ENCODE measurements at places on chromosomes 7 and 10. TPM values are rescaled to one million over a fixed set of nuclear protein-coding genes. Genes with fewer than 3 reads are reported as not detected.

DNA sequence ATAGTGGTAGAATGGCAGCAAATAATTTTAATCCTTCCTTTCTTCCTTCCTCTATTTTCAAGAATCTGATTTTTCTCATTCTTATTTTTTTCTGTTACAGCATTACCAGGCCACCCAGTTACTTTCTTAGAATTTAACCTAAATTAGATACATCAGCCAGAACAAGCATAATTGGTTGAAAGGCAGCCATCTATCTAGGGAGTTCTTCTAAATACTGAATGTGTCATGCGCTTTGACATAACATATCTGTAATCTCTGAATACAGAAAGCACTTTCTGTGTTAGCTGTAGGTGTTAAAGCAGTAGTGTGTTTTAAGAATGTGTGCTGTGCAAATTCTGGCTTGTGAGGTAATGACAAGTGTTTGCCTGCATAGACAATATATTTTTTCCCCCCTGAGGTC lies 97.3 kb downstream of the BTRC start:
- DNase-seq, result no peak

GRCh38 chr10:88652616-88653015 lies 11.6 kb upstream of the LIPF start:
- peak; percentile 10 for DNase-seq

- peak; percentile 93 for DNase-seq
Observed at GRCh38 chr10:3825244-3825643, 40.2 kb upstream of the KLF6 start.

DNA sequence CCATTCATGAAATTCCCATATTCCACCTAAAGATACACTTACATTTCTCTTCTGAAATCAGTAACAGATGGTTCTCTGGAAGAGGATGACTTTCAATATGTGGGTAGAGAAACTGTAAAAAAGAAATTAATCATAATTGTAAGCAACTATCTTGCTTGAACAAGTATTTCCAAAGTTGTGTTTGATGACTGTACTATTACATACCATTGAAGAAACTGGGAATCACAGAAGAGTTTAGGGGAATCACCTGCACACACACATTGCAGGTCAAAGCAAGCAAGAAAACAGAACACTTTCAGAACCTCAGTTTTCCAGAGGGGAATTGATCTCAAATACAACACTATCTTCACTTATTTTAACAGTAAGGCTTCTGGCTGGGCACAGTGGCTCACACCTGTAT lies 33.6 kb downstream of the GSAP start:
- no peak for DNase-seq

GRCh38 chr10:11854301-11854700 lies 31.1 kb downstream of the PROSER2 start:
- DNase-seq, result no peak

DNA sequence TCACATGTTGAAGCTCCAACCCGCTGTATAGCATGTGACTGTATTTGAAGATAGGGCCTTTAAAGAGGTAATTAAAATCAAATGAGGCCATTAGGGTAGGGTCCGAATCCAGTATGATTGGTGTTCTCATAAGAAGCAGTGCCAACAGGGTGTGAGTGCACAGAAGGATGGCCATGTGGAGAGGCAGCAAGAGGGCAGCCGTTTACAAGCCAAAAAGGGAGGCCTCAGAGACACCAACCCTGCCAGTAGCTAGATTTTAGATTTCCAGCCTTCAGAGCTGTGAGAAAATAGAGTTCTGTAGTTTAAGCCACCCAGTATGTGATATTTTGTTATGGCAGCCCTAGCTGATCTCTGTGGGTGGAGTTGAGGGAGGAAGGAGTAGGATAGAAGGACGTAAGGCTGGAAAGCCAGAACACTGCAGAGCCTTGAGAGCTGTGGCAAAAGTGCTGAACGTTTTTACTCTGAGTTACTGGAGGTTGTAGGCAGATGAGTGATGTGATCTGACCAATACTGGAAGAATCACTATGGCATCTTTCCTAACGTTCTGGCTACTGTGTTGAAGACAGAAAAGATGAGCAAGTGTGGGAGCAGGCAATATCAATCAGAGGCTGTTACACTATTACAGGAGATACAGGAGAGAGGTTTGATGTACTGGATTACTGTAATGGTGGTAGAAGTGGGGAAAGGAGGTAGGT lies 334.9 kb downstream of the ELMO1 start:
- DNase-seq, result peak; percentile 18

DNA sequence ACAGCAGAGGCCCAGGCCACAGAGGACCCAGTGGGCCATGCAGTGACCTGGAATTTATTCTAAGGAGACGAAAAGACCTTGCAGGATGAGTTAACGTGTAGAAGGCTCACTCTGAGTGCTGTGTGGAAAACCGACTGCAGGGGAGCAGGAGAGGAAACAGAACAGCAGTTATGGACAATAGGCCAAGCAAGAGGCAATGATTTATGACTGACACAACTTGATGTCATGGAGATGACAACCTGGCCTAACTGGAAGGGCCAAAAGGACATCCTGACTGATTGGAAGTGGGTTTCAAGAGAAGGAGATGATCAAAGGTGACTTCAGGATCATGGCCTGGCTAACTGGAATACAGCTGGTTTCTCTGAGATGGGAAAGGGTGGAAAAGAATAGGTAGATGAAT lies 70.2 kb upstream of the RAPGEF5 start:
- no peak for DNase-seq

DNA sequence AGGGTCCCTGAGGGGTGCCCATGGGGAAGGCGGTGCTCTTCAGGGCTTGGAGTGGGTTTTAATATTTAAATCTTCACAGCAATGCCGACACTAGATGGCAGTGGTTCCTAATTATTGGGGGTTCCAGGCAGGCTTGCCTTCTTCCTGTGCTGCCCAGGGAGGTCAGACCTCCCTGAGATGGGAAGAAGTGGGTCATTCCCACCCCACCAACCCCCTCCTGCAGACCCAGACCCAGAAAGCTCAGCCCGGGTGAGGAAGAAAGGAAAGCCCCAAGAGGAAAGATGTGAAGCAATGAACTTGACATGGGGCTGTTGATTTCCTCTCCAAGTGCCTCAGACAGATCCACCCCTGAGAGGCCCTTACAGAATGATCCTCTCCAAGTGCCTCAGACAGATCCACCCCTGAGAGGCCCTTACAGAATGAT lies 85.1 kb upstream of the LANCL2 start:
- peak; percentile 83 for DNase-seq

- no peak for DNase-seq
Observed at GRCh38 chr7:141246426-141246825, 172.6 kb downstream of the TMEM178B start.

DNA sequence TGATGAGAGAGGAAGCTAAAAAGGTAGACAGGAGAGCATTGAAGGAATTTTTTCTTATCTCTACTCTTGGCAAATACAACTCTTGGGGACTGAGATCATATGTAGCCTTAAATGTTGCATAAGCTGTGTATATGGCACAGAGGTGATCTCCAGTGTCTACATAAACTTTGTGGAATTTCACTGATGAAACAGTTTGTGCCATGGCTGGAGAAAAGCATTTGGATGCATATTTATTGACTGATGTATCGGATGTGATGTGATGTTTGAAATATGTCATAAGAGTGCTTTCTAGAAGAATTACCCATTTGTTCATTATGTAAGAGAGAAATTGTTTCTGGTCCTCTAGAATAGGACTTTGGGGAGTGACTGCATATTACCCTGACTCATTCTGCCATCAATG lies 244.9 kb upstream of the LRRTM3 start:
- DNase-seq, result no peak

DNA sequence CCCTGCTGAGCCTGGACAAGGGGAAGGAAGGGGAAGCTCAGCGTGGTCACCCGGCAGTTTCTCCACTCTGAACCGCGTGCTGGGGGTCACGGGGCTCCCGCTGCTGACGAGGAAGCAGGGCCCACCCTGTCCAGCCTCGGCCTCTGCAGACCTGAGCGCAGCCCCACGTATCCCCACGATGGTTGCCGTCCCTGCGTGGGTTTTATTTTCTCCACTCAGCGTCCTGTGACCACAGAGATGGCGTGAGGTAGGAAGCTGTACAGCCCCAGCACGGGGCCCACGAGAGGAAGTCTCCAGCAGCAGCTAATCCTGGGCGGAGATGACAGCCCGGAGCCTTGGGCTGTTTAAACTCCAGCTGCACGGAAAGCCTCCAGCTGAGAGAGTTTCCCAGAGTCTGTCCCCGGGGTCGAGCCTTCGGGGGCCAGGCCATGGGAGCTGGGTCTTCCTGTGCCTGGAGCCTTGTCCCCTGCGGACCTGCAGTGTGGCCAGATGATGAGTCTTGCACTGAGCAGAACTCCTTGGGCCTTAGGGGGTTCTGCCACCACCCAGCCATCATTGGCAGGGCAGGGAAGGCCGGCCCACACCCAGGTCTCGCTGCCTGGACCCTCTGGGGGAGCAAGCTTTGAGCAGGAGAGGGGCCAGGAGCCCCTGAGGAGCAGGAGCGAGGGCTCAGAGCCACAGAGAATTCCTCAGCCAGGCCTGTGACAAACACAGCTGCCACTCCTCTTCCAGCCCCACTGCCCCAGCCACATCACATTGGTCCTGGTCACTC lies 72.8 kb upstream of the FAM20C start:
- DNase-seq, result no peak

DNA sequence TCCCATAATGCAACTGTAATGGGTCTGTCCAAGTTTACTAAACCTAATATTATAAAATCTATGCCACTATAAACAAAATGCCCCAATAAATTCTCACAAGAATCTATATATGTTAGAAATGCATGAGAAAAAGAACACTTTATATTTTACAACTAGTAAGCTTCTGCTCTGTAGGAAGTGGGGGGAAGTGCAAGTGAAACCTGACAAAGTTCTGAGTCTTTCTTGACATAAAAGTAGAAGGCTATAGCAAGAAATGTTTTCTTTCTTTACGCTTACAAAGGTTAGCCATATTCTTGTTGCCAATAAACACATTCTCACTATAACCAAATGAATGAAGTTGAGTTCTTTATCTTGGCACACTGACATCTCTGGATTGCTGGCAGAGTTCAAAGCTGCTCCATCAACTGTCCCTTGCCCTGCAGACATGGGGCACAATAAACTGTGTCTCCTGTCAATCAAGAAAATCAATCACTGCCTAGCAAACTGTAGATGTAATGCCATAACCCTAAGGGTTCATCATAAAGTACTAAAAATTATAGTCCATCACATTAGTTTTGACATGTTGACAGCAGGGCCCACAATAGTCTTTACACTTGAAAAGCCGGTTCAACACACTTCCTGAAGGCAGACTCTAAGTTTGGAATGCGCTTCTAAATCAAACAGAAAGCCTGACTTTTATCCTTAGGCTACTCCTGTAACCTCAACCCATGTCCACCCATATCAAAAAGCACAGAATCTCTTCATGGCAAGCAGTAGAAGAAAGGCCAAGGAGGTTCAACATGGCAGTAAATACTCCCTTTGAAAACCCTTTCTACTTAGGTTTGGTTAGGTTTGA lies 58.6 kb downstream of the TPK1 start:
- no peak for DNase-seq

- peak; percentile 2 for DNase-seq
Observed at GRCh38 chr7:7156663-7157062, 25.7 kb upstream of the C1GALT1 start.

DNA sequence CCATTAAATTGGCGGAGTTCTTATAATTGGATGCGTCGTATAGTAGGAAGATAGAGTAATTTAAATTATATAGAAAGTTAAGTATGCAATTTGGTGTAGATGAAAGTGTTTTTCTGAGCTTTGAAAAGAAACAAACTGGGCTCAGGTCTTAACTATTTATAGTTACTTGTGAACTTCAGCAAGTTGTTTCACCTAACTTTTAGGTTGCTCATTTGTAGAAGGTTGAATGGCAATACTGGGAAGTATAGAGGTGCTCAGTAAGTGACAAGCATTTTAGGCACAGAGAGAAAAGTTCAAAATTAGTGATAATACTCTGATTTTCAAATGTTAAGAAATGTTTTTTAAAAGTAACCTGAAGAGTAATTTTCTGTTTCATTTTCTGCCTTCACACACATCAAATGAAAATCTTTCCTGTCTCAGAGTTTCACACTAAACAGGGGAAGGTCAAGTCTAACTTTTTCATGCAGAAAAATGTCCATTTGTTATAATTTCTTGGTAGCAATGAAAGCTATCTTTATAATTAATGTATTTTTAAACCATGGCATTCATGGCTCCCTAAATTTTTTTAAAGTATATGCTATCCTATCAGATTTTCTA lies 146.5 kb downstream of the PHF14 start:
- DNase-seq, result no peak

DNA sequence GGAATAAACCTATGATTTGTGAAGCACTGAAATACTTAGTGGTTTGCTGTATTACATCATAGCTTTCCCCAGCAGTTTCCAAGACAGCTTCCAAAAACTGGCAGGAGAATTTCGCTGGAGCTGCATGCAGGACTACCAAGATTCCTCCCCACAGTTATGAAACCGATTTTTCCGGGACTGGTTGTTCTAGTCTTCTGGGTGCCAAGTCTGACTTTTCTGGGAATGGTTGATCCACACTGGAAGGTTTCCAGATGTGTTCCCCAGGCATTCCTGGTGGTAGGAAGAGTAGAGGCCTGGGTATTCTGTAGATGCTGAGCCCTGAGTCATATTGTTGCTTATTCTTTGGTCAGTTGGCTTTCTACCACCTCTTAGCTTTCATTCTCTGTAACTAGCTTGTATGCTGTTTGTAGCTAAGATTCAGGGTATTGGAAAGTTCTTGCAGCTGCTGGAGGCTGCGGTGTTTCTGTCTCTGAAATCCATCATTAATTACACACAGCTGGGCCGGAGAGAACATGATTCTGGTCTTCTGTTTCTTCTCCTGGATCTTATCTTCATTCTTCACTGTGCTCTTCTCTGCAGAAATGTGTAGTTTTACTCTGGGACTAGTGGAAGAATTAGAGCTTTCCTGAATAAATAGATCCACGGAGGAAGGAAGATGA lies 6.3 kb downstream of the ABCC2 start:
- peak; percentile 89 for DNase-seq

- DNase-seq, result peak; percentile 60
Observed at GRCh38 chr7:128361411-128362379, at the start of gene PRRT4. TSS of gene PRRT4 (minus strand) at chr7:128361690.

DNA sequence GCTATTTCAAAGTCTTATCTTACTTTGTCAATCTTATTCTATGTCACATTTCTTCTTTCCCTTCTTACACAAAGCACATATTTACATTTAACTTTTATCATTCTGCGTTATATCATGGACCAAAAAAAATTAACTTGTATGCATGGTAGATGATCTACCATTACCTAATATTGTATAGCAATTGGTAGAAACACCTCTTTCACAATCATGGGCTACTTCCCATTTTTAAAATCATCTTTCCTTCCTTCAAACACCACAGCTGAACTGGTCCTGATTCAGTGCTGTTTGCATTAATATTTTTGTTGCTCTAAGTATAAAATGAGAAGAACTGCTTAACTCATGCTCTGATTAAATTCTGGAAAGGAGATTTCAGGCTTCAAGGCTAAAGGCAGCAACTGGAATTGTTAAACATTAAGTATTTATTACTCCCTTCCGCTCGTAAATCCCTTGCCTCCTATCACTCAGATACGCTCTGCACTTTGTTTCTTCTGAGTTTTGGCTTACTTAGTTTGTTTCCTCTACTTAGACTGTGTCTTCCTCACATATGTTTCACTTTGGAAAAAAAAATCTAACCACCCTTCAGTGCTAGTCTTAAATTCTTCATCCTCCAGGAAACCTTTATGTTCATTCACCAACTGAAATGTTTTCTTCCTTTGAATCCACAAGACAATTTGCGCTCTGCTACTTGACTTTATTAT lies 901.4 kb downstream of the PCDH15 start:
- no peak for DNase-seq

FAM237B gene
- not detected for total RNA-seq

ELFN1 gene
- 6.2 TPM for total RNA-seq

FGFBP3 gene
- 0.32 TPM for total RNA-seq

IPMK gene
- 6.6 TPM for total RNA-seq

ZNF783 gene
- 8.6 TPM for total RNA-seq

ASZ1 gene
- not detected for total RNA-seq

SLC25A28 gene
- total RNA-seq, result 37.6 TPM

STOX1 gene
- total RNA-seq, result 0.25 TPM

CALHM3 gene
- total RNA-seq, result not detected

SNX10 gene
- 1.4 TPM for total RNA-seq

RABGEF1 gene
- 70.8 TPM for total RNA-seq

Measured in GM23248 (cell line).